ENCODE measurements at places on chromosomes 5 and 9.

- DNase-seq: no peak
These were observed 5.6 kb upstream of the PTGDS start for GRCh38 chr9:136971746-136972145.

- no peak for DNase-seq
These were observed 518.7 kb downstream of the LRRC70 start for GRCh38 chr5:63097286-63097685.

GRCh38 chr5:150266871-150267291 lies 22.7 kb downstream of the CAMK2A start:
- DNase-seq: no peak

GRCh38 chr5:165201771-165202518 lies 1696.5 kb downstream of the MAT2B start:
- DNase-seq: peak; percentile 33

All from Daoy (cell line).